Transverse colon (tissue), 4 donors: ENCODE measurements at places on chromosomes 3 and 15. TPM values are rescaled to one million over a fixed set of nuclear protein-coding genes. Genes with fewer than 3 reads are reported as not detected.

- H3K27me3 ChIP-seq: no peaks in the 10 kb centered on the region
- H3K4me1 ChIP-seq: no peaks in the 10 kb centered on the region
- DNase-seq: no peak
- H3K4me3 ChIP-seq: no peak overlapping the region
- no peaks in the 10 kb centered on the region for H3K36me3 ChIP-seq
Measured at GRCh38 chr3:47716656-47717055, 65.0 kb downstream of the SMARCC1 start.

Gene ESYT3
- total RNA-seq: 6.0 TPM

Gene SEMA5B
- total RNA-seq: 1.4 TPM

DNA sequence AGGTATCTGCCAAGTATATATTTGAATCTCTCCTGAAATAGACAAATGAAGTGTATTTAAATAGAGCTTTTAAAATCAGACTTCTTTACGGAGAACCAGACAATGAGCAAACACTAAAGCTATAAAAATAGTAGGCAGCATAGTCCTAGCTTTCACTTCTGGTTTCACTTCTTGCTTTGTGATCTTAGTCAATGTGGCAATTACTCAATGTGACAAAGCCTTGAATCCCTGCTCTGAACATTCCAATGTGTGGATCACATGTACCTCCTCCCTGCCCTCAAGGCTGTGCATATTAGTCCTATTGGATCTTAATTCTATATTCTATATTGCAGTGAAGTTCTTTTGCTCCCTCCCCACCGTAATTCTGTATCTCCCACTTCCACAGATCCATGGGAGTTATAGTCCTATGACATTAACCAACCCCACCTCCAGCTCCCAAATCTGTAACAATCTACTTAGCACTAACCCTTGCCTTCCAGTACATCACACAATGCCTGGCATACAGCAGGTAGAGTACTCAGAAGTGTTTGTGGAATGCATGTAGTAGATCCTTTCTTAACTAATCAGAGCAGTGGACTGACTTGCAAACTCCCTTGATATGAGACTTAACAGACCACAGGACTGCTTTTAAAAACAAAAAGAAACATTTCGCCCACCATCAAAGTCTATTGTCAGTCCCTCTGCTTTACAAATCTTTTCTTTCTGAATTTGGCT lies 24.3 kb upstream of the CP start:
- H3K4me1 ChIP-seq: peaks cover 6% of the 10 kb centered on the region
- DNase-seq: no peak
- no peaks in the 10 kb centered on the region for H3K36me3 ChIP-seq
- no peaks in the 10 kb centered on the region for H3K27me3 ChIP-seq
- H3K4me3 ChIP-seq: peak overlapping the region; percentile 17

GRCh38 chr3:22371607-22372291 lies 620.7 kb upstream of the ZNF385D start:
- peaks cover 30% of the 10 kb centered on the region for H3K27me3 ChIP-seq
- no peaks in the 10 kb centered on the region for H3K36me3 ChIP-seq
- no peak for DNase-seq
- peaks cover 8% of the 10 kb centered on the region for H3K4me1 ChIP-seq
- no peak overlapping the region for H3K27ac ChIP-seq

Gene LDHAL6B
- total RNA-seq: not detected

DNA sequence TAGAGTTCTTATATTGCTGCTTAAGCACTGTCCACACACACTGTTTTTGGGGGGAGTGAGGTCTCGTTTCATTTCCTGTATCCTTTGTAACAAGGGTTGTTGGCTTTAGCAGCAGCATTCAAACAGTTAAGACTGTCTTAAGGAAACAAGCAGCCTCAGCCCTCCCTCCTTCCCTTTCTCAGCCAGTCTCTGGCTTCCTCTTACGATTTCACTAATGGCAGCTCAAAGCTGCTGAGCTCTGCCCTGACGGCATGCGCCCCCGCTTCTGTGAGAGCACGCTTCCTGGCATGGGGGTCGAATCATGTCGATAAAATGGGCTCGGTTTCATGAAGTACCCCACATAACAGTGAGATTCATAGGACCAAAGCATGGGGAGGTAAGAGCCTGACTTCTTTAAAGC lies 105.0 kb downstream of the KLHL25 start:
- H3K27me3 ChIP-seq: no peaks in the 10 kb centered on the region
- peak overlapping the region; percentile 58 for H3K27ac ChIP-seq
- peak overlapping the region; percentile 45 for H3K4me3 ChIP-seq
- peak; percentile 56 for DNase-seq

GRCh38 chr3:35529337-35529736 lies 110.0 kb upstream of the ARPP21 start:
- no peaks in the 10 kb centered on the region for H3K36me3 ChIP-seq
- H3K27ac ChIP-seq: no peak overlapping the region
- no peaks in the 10 kb centered on the region for H3K27me3 ChIP-seq
- no peak overlapping the region for H3K4me3 ChIP-seq
- H3K4me1 ChIP-seq: no peaks in the 10 kb centered on the region

GRCh38 chr3:131216801-131217200 lies 164.8 kb upstream of the NUDT16 start:
- no peak overlapping the region for H3K4me3 ChIP-seq
- H3K36me3 ChIP-seq: no peaks in the 10 kb centered on the region
- DNase-seq: no peak
- H3K27ac ChIP-seq: no peak overlapping the region
- H3K4me1 ChIP-seq: no peaks in the 10 kb centered on the region

DNA sequence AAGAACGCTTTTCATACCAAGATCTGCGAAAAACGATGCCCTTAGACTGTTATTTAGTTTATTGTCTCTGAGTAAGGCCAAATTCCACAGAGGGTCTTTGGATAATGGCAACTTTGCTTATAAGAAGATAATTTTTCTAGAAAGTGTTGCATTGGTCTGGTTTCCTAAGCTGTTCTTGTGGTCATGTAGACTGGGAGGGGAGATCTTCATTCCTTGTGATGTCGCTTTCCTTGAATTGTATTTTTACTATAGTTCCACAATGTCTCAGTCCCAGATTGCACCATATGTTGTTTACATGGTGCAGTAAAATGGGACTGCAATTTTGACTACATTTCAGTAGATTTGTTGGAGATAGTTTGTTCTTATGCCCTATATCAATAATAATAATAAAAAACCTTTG lies 28.8 kb upstream of the ST3GAL6 start:
- H3K36me3 ChIP-seq: no peaks in the 10 kb centered on the region
- no peaks in the 10 kb centered on the region for H3K4me1 ChIP-seq
- H3K27me3 ChIP-seq: peaks cover 37% of the 10 kb centered on the region

Gene GCHFR
- total RNA-seq: 22.5 TPM

Gene ZPLD1
- total RNA-seq: not detected

GRCh38 chr15:68471541-68471940 lies 39.6 kb upstream of the ITGA11 start:
- H3K4me3 ChIP-seq: no peak overlapping the region
- no peak overlapping the region for H3K27ac ChIP-seq
- DNase-seq: no peak
- no peaks in the 10 kb centered on the region for H3K27me3 ChIP-seq
- H3K4me1 ChIP-seq: peaks cover 6% of the 10 kb centered on the region

Gene ABTB1
- 46.7 TPM for total RNA-seq

Gene PLOD2
- 18.9 TPM for total RNA-seq

DNA sequence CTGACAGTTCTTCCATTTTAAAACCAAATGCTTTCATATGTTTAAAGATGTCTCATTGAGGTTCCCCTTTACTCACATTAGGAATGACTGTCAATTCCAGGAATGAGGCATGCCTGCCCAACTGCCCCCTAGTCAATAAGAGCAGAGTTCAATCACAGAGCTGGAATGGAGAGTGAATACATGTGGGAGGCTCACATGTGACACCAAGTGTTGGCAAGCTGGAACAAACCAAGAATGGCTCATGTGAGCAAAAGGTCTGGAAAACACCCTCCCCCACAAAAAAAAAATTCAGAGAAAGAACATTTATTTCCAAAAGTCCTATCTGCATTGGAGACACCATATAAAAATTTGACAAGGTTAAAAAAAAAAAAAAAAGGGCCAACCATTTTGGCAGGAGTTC lies 3.7 kb downstream of the PBRM1 start:
- DNase-seq: no peak
- H3K4me3 ChIP-seq: no peak overlapping the region
- H3K36me3 ChIP-seq: no peaks in the 10 kb centered on the region
- peak overlapping the region; percentile 17 for H3K27ac ChIP-seq
- peaks cover 52% of the 10 kb centered on the region for H3K4me1 ChIP-seq
- H3K27me3 ChIP-seq: no peaks in the 10 kb centered on the region

DNA sequence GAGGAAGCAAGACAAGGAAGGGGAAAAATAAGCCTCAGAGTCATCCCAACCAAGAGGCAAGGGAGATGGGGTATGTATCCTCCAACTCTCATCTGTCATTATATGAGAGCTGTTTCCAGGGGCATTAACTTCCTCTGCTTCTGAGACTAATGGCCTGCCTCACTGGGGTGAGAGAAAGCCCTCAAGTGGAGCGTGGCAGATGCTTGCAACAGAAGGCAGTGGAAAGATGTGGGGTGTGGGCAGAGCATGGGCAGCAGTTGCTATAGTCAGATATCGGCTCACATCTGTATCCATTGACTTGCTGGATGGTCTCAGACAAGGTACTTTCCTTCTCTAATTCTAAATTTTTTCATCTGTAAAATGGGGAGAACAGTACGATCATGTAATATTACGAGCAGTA lies 81.7 kb upstream of the PLCL2 start:
- H3K4me1 ChIP-seq: no peaks in the 10 kb centered on the region
- no peak for DNase-seq
- H3K4me3 ChIP-seq: no peak overlapping the region
- no peaks in the 10 kb centered on the region for H3K27me3 ChIP-seq
- H3K36me3 ChIP-seq: no peaks in the 10 kb centered on the region

- no peak overlapping the region for H3K27ac ChIP-seq
- no peaks in the 10 kb centered on the region for H3K27me3 ChIP-seq
- H3K4me1 ChIP-seq: peaks cover 15% of the 10 kb centered on the region
- DNase-seq: no peak
Measured at GRCh38 chr3:126923423-126923822, 59.5 kb upstream of the PLXNA1 start.

- H3K27ac ChIP-seq: no peak overlapping the region
- no peak for DNase-seq
- H3K27me3 ChIP-seq: no peaks in the 10 kb centered on the region
- H3K36me3 ChIP-seq: no peaks in the 10 kb centered on the region
Measured at GRCh38 chr3:194604126-194604525, 29.1 kb downstream of the TMEM44 start.

GRCh38 chr15:77691607-77692006 lies 58.9 kb upstream of the LINGO1 start:
- no peak overlapping the region for H3K27ac ChIP-seq
- peaks cover 59% of the 10 kb centered on the region for H3K27me3 ChIP-seq
- H3K36me3 ChIP-seq: no peaks in the 10 kb centered on the region
- H3K4me1 ChIP-seq: no peaks in the 10 kb centered on the region

DNA sequence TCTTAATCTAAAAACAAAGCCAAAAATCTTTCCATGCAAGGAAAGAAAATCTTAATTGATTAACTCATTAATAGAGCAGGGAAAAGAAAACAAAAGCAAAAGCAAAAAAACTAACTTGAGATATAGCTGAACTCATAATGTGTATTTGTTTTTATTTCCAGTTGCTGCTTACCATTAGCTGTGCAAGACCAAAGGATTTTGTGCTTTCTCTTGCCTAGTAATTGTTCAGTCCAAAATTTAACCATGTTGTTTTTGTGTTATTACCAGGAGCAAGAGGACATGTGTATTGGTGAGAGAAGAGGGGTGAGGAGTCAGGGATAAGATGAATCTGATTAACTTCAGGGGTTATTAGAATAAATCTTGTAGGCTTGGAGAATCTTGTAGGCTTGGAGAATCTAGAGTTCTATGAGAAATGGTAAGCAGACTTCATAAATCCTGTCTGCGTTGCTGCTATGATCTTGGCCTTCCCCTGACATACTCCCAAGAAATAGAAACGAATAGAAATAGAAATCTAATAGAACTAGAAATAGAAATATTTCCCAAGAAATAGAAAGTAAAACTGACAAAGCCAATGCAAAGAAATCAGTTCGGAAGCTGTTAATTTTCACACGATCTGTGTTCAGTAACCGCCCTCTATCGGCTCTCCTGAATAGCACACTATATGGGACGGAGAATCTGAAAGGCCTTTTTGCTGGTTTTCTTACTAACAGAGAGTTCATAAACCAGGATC lies 72.6 kb upstream of the TNFSF10 start:
- no peaks in the 10 kb centered on the region for H3K27me3 ChIP-seq
- peak overlapping the region; percentile 83 for H3K27ac ChIP-seq
- peak overlapping the region; percentile 19 for H3K4me3 ChIP-seq

DNA sequence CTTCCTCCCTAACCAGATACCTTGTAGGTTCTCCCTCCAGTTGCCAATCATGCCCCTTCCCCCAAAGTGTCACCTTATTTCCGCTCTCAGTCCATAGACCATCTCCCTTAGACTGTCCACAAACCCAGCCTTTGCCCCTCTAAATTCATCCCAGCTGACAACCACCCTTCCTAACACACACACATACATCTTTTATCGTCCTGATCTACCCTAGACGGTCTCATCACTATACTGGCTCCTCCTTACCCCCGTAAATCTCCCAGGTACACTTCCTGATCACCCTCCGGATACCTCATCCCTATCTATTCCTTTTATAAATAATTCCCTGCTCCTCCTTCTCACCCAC lies 828 bp downstream of the THOC7 start:
- no peak for DNase-seq
- H3K27me3 ChIP-seq: no peaks in the 10 kb centered on the region
- peaks cover 13% of the 10 kb centered on the region for H3K4me1 ChIP-seq
- H3K36me3 ChIP-seq: no peaks in the 10 kb centered on the region

- no peaks in the 10 kb centered on the region for H3K27me3 ChIP-seq
- no peaks in the 10 kb centered on the region for H3K36me3 ChIP-seq
- H3K4me1 ChIP-seq: no peaks in the 10 kb centered on the region
- no peak for DNase-seq
- no peak overlapping the region for H3K27ac ChIP-seq
Measured at GRCh38 chr3:154334973-154335420, 10.7 kb upstream of the DHX36 start.

- H3K36me3 ChIP-seq: peaks cover 52% of the 10 kb centered on the region
- H3K27me3 ChIP-seq: no peaks in the 10 kb centered on the region
- no peak overlapping the region for H3K27ac ChIP-seq
- DNase-seq: no peak
- no peak overlapping the region for H3K4me3 ChIP-seq
- no peaks in the 10 kb centered on the region for H3K4me1 ChIP-seq
Measured at GRCh38 chr15:49135911-49136310, 19.5 kb downstream of the COPS2 start.

Gene ALDH1L1
- total RNA-seq: 24.2 TPM

DNA sequence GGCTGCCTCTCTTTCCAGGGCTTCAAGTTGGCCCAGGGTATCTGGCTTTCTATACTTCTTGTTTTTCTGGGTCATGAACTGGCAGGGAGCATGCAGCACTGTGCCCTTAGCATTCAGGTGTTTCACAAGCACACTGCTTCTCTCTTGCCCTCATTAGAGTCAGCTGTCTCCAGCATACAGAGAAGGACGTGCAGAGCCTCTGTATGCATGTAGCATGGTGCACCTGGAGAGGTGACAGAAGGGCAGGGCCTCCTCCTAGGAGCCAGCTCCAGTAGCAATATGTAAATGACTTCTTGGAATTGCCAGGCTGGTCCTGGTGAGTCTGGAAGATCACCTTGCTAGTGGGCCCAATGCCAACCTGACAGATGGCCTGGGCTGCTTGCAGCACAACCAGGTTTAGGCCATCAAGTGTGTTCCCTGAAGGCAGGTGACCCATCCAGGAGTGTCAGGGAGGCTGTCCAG lies 44.8 kb upstream of the ATP2C1 start:
- H3K27ac ChIP-seq: no peak overlapping the region
- H3K36me3 ChIP-seq: no peaks in the 10 kb centered on the region
- peaks cover 22% of the 10 kb centered on the region for H3K4me1 ChIP-seq
